ENCODE measurements at places on chromosomes 1 and 21.

DNA sequence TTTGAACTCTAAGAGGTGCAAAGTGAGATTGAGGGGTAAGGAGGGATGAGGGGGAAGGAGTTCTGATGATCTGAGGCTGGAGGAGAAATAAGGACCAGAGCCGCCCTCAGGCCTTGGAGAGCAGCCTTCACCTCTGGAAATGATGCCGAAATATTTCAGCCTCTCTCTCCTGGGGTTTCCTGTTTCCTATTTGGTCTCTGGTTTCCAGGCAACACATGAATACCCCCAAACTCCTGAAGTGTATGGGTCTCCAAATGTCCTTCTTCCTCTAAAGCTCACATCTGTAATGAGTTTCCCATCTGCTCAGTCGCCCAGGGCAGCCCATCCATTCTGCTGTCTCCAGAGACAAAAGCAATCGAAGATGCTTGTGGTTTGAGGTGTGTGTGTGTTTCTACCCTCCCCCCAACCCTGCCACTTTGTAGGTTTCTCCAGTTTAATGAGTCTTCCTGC lies 52.0 kb upstream of the FAM20B start:
- no peak for DNase-seq

DNA sequence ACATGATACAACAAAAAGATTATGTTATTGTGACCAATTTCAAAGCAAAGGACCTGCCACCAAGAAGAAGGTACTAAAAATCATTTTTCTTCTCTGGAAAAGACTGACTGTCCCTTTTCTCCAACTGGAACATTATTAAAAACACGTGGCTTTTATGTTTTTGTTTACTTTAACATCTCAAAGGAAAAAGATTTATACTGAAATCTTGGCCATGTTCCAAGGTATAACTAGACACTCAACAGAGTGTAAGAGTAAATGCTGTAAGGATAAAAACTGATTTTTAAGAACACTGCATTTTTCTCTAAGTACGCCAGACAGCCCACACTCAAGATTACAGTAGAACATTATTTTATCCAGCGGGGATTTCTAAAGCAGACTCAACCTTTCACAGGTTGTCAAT lies 62.1 kb downstream of the BRWD1 start:
- DNase-seq = no peak

- DNase-seq = no peak
Measured at GRCh38 chr1:221154932-221155331, 275.7 kb downstream of the HLX start.

DNA sequence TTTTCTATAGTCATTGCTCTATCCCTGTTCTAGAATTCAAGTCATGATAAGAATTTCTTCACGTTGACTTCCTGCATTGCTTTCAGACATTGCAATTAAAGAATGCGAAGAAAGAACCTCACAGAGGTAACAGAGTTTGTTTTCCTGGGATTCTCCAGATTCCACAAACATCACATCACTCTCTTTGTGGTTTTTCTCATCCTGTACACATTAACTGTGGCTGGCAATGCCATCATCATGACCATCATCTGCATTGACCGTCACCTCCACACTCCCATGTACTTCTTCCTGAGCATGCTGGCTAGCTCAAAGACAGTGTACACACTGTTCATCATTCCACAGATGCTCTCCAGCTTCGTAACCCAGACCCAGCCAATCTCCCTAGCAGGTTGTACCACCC lies 10.6 kb downstream of the APCS start:
- no peak for DNase-seq

DNA sequence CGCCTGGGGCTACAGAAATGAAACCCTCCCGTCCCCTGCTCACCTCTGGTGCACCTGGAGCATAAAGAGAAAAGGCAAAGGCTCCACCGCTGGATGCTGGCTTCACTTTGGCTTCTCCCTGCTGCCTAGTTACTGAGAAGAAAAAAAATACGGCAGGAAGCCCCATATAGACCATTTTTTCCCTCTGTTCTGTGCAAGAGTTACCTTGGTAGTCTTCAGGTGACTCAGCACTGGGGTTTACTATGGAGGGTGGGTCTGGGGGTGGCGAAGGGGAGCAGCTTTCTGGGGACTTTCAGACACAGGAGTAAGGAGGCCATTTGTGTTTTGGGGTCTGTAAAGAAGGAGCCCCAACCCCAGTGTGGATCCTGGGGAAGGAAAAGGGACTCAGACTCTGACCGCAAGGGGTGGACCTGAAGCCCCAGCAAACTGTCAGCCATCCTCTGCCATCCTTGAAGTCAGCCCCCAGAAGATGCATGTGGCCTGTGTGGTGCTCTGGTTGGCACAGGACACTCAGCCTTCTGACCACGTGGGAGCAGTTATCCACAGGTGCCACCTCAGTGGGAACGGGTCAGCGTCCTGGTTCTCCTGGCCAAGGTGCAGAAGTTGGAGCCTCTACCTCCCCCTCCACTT lies 25.9 kb upstream of the EPS8L3 start:
- DNase-seq = no peak

DNA sequence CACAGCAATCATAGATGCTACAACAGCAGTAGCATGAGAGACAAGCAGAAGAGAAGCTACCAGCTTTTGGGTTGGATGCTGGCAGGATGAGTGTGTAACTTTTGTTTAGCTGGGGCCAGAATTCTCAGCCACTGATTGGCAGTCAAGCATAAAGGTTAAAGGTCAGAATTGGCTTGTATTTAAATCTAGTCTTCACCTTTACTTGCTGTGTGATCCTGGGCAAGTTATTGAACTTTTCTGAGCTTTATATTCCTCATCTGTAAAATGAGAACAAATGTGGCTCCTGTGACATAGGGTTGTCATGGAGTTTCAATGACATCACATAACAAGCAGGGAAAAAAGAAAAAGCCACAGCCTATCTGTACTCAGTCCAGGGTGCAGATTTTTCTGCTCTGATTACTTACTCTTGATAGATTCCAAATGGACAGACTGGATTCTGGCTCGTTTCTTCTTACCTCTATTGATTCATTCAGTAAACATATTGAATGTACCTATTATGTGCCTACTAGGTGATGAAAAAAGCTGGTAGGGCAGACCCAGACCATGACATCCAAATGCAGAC lies 2.8 kb upstream of the AZIN2 start:
- DNase-seq = no peak

DNA sequence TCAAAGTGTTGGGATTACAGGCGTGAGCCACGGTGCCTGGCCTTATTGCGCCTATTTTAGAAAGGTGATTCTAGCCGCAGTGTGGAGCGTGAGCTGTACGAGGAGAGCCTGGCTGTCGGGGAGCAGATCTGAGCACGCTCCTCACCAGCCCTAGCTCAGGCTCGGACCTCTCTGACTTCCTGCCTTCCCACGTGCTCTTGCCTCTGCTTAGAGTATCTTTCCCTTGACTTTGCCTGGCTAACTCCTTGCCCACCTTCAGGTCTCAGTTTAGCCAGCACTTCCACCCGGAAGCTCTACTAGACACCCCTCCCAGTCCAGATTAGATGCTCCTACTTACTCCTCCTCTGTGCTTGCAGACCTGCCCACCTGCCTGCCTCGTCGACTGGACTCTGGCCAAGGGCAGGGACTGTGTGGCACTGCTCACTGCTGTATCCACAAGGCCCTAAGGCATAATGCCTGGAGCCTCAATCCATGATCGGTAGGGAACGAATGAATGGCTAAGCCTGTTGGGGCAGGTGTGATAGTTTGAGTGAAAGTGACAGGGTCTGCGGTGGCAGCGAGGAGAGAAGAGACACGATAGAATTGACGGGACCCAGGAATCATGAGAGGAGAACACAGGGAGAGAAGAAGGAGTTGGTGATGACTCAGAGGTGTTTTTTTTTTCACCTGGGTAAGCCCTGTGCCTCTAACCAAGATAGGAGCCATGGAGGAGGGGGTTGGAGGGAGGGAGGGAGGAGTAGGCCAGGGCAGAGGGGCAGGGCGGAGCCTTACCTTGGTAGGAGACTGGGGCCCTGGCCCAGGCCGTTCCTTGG lies 28.1 kb upstream of the WASF2 start:
- no peak for DNase-seq

DNA sequence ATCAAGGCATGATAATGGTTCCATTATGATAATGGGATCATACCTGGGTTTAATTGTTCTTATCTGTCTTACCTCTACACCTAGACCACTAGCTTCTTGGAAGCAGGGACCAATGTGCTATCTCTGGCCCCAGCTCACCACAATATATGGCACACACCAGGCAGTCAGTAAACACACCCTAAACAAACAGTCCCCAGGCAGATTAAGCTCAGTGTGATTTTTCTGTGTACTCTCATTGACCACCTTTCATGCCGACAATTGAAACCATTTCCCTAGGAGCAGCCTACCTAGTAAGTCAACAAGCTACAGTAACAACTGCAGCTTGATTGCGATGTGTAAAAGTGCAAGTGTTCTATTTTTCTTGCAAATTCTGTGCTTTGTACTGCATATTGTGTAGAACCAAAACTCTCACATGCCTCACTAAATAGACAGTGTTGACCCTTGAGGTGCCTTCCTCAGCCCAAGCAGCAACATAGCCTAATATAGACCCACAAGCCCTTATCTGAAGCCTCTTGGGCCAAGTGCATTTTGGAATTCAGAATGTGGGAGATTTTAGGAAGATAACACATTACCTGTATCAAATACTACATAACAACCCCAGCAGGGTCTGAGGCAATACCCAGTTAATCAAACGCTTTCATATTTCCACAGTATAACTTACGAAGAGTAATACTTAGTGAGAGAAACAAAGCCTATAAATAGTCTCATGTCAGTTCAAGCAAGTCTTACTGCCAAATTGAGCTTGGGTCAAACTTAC lies 32.0 kb downstream of the INPP5B start:
- DNase-seq = no peak
